Stimulated activated CD4-positive, alpha-beta T cell treated with anti-CD3 and anti-CD28 coated beads, Interleukin-1b, Interleukin-23, amount 100 ng/mL, for 4 hours (primary cell): ENCODE measurements at places on chromosomes 2 and 18.

GRCh38 chr2:234768608-234769196, 183.1 kb upstream of the SH3BP4 start:
- no peak for DNase-seq

GRCh38 chr2:75396314-75396713, 164.4 kb downstream of the EVA1A start:
- no peak for DNase-seq

DNA sequence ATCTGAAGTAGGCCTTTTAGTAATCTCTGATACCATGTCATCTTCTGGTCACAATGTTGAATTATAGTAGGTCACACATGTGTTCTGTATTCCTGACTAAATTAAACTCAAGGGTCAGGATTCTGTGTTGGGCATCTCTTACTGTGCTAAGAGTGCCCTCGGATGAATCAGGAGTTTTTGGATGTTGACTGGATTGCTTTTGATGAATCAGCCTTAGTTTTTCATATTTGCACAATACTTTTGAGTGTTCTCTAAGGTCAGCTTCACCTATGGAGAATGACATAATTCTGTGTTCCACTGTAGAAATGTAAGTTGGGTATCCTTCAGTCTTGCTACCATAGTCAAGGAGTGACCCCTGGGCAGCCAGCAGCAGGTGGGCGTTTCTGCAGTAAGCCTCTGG, 190.1 kb downstream of the PTPRM start:
- no peak for DNase-seq

DNA sequence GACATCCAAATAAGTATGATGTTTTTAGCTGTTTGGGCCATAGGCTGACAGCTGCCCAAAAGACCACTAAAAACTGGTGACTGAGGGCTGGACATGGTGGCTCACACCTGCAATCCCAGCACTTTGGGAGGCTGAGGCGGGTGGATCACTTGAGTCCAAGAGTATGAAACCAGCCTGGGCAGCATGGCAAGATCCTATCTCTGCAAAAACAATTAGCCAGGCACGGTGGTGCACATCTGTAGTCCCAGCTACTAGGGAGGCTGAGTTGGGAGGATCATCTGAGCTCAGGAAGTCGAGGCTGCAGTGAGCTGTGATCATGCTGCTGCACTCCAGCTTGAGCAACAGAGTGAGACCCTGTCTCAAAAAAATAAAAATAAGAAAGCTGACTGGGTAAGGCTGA, 511.5 kb upstream of the RAB6C start:
- no peak for DNase-seq

DNA sequence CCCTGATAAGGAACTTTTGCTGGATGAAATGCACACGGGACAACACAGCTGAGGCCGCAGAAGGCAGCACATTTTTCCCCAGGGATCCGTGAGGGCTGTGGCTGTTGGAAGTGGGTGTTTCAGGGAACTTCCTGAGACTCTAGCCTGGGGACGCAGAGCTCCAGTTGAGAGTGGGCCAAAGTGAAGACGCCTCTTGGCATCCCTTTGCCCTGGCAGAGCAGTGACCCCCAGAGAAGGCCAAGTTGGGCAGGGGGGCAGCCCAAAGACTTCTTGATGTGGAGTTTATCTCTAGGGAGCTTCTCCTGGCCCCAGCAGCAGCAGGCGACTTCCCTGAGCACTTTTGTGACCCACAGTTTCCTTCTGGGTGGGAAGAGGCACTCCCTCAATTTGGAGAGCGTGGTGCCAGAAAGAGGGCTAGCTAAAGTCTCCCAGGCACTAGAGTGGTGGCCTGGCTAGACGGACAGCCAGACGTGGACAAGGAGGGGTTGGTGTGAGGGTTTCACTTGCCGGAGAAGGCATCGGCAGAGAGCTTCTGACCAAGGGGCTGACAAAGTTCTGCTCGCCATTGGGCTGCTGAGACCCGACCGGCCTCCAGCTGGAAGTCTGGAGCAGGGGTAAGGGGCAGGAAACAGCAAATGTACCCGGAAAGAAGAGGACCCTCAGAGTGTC, 108.8 kb downstream of the ACKR3 start:
- no peak for DNase-seq

GRCh38 chr2:4576075-4576474, 872.7 kb downstream of the DCDC2C start:
- DNase-seq: no peak

GRCh38 chr2:220334210-220334609, 706.8 kb downstream of the SLC4A3 start:
- no peak for DNase-seq

DNA sequence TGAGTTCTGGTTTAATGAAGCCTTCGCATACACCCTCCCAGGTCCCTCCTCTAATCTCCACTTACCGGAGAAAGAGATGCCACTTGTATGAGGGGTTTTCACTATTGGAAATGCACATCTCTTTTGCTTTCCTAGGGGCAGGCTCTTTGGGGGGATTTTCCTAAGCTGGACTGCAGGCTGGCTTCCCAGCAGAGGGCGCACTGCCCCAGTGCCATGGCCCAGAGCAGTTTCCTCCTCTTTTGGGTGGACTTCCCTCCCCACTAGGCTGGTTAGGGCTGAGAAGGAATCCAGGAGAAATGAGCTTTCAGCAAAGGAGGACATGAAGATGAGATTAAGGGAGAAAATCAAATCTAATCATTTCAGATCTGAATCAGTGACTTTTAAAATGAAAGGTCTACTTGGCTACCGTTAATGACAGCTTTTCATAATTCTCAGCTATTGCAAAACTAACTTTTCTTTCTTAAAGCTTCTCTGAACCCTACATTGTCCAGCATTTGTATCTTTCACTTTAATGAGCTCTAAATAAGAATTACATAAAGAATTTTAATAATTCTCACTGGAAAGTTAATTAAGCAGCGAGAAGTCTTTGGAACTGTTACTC, 784.1 kb upstream of the FANCL start:
- no peak for DNase-seq
